Germinal center (tissue), 1 donor: ENCODE measurements at places on chromosomes 3 and 15.

GRCh38 chr15:63598473-63599400 is 1.6 kb downstream of the FBXL22 start:
- no peak for DNase-seq

DNA sequence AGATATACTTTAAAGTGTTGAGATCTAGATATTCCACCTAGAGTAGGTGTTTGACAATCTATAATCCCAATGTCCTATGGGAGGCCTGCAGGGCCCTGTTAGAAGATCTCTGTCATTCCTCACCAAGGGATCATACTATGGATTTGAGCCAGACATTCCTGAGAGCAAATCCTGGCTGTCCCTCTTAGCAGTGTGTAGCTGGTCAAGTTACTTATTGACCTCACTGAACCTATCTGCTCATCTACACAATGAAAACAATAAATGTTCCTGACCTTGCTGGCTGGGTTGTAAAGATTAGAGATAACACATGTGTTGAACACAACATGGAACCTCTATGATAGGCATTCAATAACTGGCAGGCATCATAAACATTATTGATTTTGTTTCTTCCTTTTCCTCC is 265.6 kb upstream of the ATP11B start:
- DNase-seq = no peak

DNA sequence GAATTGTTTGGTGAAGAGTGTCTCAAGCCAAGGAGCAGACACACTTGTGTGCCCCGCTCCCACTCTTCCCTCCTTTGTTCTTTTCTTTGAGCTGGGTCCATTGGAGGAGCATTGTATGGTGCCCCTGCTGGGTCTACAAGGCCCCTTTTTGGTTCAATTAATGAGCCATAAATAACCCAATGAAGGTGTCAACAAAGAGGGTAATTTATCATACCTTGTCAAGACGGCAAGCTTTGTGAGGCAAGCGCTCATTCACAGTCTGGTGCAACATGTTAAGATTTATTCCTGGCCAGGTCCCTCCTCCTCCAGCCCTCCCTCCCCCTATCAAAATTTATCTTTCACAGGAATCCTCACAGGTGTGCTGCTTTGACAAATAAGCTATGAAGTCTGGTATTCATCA is 300.1 kb downstream of the RORA start:
- no peak for DNase-seq

GRCh38 chr15:41501931-41502794 is 8.5 kb downstream of the ITPKA start:
- DNase-seq = peak; percentile 65

GRCh38 chr3:4950948-4951347 is 28.3 kb upstream of the BHLHE40 start:
- DNase-seq = no peak

- no peak for DNase-seq
Observed at GRCh38 chr3:171348121-171348520, 112.1 kb downstream of the TNIK start.

GRCh38 chr15:48389691-48390143 is 58.5 kb downstream of the DUT start:
- no peak for DNase-seq

GRCh38 chr3:52099001-52099401 is 42.6 kb upstream of the DUSP7 start:
- no peak for DNase-seq

- DNase-seq = no peak
Observed at GRCh38 chr3:178443634-178444033, 92.6 kb upstream of the KCNMB2 start.

GRCh38 chr3:20074226-20075063 is 34.2 kb downstream of the KAT2B start:
- DNase-seq = no peak
